HEK293T (cell line): ENCODE measurements at places on chromosomes 1 and 21.

DNA sequence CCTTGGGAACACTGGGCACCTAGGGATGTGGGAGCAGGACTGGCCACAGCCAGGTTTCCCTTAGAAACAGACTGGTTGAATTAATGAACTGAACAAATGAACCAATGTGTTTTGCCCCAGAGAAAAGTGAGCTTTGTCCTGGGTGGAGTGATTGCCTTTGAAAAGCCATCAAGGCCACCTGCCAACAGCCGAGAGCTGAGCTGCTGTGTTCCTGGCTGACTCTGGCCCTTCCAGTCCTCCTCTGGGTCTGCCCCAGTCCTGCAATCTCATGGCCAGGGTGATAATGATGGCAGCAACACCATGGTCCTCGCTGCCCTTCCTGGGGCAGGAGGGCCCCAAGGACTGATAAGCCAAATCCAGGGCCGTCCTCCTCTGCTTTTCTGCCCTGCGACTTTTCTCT lies 18.2 kb upstream of the GJA9 start:
- no peak for DNase-seq

- DNase-seq: no peak
Measured at GRCh38 chr1:9349331-9349851, 56.7 kb downstream of the SPSB1 start.

- no peak for DNase-seq
Measured at GRCh38 chr1:226063977-226064815, 1.7 kb downstream of the H3-3A start.

GRCh38 chr21:15567191-15567590 lies 162.6 kb upstream of the USP25 start:
- no peak for DNase-seq

GRCh38 chr1:226223786-226224244 lies 351 bp downstream of the MIXL1 start:
- DNase-seq: no peak

DNA sequence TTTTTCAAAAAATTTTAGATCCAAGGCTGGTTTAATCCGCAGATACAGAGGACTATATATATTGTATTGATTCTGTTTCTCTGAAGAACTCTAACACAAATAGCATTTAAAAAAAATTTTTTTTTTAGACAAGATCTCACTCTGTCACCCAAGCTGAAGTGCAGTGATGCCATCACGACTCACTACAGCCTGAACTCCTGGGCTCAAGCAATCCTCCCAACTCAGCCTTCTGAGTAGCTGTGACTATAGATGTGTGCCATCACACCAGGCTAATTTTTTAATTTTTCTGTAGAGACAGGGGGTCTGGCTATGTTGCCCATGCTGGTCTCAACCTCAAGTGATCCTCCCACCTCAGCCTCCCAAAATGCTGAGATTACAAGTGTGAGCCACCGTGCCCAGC lies 3.0 kb downstream of the ANKRD45 start:
- DNase-seq: no peak

DNA sequence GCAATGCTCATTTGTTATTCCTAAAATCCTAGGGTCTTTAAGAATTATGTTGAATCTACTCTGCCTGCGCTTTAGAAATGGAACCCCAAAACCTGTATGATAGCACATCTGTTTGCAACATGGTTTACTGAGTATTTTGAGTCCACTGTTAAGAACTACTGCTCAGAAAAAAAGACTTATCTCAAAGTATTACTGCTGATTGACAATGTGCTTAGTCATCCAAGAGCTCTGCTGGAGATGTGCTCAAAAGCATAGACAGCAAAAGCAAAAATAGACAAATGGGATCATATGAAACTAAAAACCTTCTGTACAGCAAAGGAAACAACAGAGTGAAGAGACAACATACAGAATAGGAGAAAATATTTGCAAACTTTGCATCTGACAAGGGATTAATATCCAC lies 107.0 kb downstream of the CTH start:
- no peak for DNase-seq

- no peak for DNase-seq
Measured at GRCh38 chr1:218938259-218938658, 235.4 kb upstream of the LYPLAL1 start.

- no peak for DNase-seq
Measured at GRCh38 chr1:76957961-76958360, 90.7 kb downstream of the ST6GALNAC5 start.

DNA sequence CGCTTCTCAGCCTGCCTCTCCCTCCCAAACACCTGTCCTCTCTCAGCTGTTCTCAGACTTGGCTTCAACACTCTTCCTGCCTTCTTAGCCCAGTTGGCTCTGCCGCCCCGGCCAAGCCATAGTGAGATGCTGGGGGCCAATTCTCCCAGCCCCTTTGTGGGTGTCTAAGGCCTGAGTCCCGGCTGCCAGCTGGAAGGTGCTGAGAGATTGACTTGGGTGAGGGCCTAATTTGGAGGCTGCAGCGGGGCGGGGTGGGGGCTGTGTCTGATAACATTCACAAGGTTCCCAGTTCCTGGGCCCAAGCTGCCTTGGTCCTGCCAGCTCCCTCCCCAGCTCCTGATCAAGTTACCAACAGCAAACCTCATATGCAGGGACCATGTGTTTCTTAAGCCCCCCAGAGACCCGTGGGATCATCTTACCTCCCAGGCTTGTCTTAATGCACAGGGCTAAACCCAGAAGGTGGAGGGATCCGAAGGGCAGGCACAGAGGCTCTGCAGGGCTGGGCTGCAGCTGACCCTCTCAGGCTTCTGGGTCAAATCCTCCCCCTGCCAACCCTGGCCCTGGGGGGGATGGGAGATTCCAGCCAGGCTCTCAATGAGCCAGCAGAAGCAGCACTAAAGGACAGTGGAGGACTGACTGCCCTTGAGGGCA lies 9.8 kb downstream of the INKA2 start:
- DNase-seq: no peak

DNA sequence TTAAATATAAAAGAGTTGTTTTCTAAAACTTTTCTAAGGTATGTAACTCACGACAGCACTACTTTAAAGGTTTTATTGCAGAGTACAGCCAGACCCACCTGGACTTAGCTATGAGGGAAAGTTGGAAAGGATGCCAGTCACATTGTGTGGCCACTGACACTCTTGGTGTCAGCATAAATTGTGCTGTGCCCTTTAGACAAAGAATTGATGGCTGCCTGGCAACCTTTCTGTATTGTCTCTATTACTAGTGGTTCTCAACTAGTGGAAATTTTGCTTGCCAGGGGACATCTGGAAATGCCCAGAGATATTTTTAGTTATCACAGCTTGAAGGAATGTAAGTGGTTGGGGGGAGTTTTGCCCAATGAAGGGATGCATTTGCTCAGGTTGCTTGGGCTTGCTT lies 117.5 kb upstream of the APP start:
- DNase-seq: no peak

DNA sequence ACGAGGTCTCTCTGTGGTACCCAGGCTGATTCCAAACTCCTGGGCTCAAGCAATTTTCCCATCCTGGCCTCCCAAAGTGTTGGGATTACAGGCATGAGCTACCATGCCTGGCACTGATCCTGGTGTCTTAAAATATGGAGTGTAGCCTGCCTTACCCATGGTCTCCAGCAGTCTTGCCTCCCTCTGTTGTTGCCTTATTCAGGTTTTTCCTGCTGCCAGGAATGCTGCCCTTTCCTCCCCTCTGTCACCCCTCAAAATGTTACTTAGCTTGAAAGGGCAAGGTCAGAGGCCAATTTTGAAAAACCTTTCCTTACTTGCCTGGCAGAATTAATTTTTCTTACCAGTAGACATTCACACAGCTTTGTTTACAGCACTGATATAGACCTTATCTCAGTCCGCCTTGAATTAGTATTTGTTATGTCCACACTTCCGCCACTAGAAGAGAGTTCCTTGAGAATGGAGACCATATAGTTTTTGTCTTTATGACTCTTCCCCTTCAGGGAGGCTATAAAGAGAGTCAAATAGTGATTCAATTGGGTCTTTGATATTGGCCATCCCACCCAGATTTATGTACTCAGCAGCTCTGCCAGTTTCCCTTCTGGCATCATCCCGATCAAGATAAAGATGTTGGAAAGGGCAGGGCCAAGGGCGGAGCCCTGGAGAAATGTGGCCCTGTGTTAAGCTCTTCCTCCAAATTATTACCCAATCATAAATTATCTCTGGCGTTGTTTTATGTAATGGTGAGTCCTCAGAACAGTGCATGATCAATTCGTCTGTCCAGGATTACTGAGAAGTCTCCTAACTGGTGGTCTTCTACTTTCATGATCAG lies 38.8 kb downstream of the C1orf21 start:
- DNase-seq: no peak

DNA sequence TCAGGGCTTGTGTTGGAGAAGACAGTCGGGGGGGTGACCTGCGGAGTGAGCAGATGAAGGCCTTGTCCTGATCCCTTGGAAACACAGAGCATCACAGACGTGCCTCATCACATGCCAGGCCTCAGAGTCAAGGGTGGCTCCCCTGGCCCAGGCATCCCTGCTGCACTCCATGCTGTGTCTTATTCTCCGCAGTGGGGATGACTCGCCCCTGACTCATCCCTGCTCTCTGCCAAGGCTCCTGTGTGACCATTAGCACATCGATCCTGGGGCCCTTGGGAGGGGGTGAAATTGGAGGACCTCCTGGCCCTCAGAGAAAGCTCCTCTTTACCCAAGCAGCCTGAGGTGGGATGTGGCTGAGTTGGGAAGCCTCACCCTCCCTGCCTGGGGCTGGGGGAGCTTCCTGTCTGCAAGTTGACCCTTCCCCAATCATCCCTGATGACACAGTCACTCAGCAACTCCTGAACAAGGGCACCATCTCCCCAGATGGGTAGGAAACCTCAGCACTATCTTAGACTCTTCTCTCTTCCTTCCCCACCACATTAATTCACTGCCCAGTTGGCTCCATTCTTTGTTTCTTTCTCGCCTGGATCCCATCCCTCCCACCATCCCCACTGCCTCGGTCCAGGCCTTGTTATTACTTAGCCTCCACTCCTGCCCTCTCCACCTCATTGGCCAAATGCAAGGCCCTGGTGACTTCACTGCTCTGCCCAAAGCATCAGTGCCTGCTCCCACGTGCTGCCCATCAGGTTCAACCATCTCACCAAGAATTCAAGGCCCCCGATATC lies 74.6 kb downstream of the CAMK2N1 start:
- DNase-seq: no peak

DNA sequence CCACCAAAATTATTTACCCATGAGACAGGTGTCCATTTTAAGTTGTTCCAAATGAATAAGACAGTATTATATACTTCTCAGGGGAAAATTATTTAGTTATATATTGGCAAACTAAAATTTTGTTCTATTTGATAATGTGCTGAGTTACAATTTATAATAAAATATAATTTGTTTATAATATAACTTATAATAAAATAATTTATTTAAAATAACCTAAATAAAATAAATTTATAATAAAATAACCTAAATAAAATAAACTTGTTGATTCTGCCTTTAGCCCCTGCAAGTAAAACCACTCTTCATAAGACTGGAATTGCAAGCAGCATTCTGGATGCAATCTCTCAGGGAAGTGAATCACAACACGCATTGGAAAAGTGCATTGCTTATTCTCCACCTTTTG lies 69.6 kb downstream of the RAVER2 start:
- DNase-seq: no peak
